ENCODE measurements at places on chromosomes 3 and 15. TPM values are rescaled to one million over a fixed set of nuclear protein-coding genes. Genes with fewer than 3 reads are reported as not detected.
A peak's percentile ranks its signal among the peaks of the same experiment; 100 is the strongest.

GRCh38 chr3:45976191-45977091 lies 19.2 kb downstream of the FYCO1 start:
- no peak for DNase-seq

DNA sequence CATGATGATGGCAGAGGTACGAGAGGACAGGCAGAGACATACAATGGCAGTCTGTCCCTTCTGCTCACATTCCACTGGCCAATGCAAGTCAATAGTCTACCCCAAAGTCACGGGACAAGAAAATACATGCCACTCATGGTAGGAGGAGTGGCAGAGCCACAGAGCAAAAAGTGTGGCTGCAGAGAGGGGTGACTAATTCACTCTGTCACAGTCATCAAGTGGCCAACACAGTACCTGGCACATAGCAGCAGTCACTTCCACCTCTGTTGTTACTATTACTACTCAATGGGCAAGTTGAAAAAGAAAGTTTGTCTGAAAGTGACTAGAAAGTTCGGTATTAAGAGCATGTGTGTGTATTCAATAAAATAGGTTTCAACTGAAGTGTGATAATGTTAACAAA lies 91.4 kb downstream of the SMAD3 start:
- no peak for DNase-seq

GRCh38 chr3:125002414-125003368 lies 53.1 kb downstream of the HEG1 start:
- DNase-seq = no peak

DNA sequence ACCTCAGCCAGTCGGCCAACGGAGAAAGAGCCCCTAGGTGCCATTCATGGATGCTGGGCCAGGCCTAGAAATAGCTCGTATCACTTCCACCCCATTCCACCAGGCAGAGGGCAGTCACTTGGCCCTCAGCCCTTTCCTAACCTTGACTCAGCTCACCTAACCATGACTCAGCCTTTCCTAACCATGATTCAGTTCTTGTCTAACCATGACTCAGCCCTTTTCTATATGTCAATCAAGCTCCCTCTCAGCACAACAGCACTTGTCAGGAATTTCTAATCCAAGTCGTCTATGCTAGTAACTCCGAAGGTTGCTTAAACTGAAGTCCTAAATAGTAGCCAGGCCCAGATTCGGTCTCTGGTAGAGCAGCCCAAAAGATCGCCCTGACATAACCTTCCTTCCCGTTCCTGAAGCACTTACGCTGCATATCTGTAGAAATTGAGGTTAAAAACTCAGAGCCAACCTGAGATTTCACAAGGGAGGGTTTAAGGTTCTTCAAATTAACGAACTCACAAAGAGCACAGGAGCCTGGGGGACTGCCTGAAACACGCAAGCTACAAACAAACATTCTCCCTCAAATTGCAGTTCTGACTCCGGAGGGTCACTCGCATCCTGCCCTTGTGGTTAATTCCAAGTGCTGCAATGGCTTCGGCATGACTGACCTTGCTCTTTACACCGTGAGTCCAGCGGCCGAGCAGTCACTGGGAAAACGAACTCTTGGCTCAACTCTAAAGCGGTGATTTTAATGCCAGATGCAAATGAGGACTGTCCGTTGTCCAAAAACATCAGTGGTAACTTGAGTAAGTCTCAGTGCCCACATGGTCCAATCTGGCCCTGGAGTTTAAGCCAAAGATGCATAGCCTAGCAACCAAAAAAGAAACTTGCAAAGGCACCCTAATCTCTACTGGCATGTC lies 99.9 kb downstream of the ADAMTS17 start:
- no peak for DNase-seq

The GPR171 gene
- not detected for total RNA-seq

The CADPS gene
- 187 TPM for total RNA-seq

GRCh38 chr3:50303013-50303815 lies at the start of gene HYAL1:
HYAL1 (minus strand) TSS chr3:50303574; CDS start chr3:50302956, 618 bp downstream.
- no peak for DNase-seq

GRCh38 chr3:71512000-71512399 lies 71.5 kb downstream of the FOXP1 start:
- DNase-seq = no peak

The GOLGA8G gene
- total RNA-seq = 0.09 TPM

DNA sequence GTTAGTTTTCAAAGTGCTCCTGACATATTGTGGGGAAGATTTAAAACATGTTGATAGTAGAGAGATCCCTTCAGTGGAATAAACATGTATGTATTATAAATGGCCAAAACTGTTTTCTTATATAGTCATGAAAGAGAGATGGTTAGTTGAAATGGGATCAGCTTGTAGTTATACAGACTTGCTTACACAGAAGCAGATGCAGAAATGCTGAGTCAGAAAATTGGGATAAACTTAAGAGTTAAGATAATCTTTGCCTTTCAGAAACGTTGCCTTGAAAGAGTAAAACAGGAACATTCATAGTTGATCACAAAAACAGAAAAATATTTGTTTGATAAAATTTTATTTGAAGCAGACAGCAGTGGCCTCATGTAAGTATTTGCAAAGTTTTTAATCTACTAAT lies 433.2 kb upstream of the BCHE start:
- no peak for DNase-seq

GRCh38 chr3:3665961-3666640 lies 133.1 kb upstream of the LRRN1 start:
- peak; percentile 55 for DNase-seq

DNA sequence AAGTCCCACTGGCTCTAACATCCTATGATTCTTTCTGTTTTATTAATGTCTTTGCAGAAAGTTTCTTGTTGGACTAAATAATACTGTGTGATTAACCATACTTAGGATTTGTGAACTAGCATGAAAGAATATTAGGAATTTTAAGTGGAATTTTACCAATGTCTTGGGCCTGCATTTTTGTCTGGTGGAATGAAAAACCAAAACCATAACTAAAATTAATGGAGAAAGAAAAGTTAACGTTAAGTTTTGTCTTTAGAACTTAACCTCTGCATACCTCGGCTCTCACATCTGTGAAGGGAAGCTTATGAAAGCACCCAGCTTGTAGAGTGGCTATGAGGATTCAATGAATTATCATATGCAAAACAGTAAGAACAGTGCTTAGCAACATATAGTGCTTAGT lies 6.5 kb downstream of the FBN1 start:
- DNase-seq = no peak

DNA sequence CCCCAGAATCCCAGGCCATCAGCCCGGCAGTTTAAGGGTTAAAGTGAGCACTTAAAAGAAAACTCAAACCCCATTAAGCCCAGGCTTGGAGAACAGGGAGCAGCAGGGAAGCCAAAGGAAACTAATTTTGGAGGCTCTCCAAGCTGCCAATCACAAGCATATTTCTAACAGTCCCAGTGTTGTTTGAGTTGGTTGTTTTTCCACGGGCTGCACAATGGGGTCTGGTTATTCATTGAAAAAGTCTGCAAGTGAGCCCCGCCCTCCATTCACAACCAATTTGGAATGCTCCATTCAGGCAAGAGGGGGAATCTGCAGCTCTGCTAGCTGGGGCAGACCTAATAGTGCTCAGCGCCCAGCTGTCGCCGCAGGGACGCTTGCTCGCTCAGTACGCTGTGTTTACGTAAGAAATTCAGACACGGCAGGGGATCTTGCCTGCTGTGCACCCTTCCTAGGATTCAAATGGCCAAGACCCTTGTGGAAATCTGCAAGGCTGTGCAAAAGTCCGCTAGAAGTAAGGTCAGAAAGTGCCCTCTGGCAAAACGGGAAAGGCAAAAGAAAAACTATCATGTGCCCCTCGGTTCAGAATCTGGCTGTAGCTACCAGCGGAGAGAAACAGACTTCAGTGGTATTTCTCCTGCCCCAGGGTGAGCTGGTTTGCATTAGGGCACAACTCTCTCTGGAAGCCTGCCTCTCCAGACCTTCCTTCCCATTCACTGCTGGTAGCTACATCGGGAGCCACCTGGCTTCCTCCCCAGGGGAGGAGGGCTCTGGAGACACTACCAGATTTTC lies 11.0 kb downstream of the ETV5 start:
- DNase-seq = peak; percentile 84

DNA sequence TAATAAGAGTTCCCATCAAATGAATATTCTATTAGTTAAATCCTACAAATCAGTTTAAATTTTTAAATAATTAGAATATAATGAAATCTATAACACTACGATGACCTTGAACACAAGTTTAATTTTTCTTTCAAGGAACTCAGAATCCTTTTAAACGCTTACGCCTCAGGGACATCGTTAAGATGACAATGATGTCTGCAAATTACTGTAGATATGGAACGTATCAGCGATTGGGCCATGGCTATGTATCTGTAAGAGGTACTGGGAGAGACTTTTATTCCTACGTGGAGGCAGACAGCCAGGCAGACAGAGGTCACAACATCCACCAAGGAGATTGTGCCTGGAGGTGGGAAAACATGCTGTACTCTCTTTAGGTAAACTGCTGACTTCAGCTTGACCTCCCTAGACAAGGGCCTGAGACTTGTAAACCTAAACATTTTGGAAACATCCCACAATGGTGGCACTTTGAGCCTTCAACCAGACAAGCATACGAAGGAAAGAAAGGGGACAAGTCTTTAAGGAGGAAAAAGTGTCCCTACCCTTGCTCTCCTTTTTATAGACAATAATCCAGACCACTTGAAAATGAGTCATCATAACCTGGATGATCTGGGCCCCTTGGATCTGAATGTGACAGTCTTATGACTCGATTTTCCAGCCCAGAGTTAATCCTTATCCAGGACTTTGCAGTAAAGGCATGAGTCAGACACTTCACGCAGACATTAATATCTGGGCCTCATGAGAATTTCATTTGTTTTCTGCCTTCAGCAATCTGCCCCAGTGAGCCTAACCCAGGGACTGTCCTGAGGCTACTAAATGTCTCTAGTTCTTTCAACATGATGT lies 6.8 kb upstream of the LDHAL6B start:
- no peak for DNase-seq

DNA sequence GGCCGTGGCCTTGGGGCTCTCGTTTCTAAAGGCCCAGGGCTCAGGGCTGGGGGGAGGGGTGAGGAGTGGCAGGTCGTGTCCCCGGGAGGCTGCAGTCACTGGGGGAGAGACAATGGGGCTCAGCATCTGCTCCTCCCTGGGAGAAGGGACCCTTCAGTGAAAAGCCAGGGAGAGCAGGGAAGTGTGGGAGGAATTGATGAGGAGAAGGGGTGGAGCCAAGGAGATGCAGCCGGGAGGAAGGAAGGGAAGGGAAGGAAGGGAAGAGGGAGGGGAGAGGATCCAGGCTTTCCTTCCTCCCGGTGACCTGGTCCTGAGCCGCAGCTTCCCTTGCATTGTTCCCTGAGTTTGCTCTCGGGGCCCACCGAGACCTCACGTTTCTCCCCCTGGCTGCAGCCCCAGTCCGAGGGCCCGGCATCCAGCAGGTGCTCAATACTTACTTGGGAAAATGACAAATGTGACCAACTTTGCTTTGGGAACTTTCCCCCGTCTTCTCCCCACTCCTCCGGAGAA lies 1.4 kb upstream of the ZNF710 start:
- no peak for DNase-seq

GRCh38 chr15:75224281-75224680 lies 22.6 kb downstream of the C15orf39 start:
- DNase-seq = no peak

The ZNF80 gene
- total RNA-seq = 0.09 TPM

- DNase-seq = peak; percentile 32
Observed at GRCh38 chr3:107969994-107970819, 120.6 kb downstream of the CD47 start.

The GPX1 gene
- 40.8 TPM for total RNA-seq

DNA sequence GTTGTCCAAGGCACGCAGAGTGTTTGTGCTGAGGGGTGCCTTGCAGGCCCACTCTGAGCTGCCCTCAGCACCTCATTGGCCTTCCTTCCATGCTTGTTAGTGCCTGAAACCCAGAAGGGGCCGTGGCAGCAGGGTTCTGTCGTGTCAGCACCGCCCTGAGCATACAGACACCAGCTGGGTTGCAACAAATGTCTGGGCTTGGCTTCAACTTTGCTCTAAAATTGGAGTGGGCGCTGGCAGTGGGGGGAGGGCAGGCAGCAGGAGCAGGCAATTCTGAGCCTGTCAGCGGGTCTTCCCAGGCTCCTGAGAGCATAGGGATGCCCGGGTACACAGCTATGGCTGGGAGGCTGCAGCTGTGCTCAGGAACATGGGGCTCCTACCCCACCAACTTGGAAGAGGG lies 464.3 kb downstream of the EPHA3 start:
- no peak for DNase-seq

DNA sequence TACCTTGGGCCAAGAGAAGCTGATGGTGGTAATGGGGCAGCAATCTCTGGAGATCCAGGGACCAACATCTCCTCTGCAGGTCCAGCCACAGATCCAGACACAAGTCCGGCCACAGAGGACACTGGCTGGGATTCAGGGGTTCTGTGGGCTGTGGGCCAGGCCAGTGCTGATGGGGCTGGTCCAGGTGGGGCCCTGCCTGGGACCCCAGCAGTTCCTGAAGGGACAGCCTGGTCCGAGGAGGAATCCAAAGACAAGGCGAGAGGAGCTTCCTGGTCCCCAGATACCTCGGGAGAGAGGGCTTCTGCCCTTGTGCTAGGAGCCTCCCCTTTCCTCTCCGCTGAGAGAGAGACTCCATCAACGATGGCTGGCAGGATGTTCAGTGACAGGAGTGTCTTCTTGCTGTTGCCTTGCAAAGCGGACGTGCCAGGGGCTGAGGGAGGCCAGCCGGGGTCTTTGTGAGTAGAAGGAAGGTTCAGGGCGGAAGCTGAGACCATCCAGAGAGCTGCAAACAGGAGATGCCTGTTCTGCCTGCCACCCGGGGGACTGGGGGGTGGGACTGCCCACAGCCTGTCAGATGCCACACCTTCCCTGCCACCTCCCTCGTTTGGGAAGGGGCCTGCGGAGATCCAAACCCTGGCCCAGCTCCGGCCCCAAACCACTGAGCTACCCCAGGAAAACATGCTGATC lies 24.5 kb upstream of the GOLGA6C start:
- DNase-seq = no peak

The CCR8 gene
- not detected for total RNA-seq

DNA sequence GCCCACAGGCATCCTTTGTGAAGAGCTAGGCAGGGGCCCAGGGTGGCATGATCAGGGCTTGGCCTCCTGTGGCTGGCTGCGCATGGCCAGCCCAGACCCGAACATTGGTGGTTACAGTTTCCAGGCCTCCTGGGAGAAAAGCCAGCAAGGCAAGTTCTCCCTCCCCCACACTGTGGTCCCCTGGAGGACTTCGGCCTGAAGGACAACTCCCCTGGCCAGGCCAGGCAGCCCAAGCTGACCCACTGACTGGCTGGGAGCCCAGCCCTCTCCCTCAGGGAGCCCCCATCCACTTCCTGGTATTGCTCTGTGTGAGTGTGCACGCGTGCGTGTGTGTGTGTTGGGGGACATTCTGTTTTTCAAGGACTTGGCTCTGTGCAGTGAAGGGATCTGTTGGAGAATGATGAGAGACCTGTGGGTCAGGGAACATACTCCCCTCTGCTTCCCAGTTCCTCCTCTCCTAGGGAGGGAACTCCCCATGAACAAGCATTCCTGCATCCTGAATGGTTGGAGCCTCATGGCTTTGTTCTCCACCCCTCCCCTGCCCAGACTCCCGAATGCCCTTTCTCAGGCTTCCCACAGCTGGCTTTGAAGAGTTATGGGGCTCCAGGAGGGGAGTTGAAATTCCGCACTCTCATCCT lies 29.5 kb downstream of the CORO2B start:
- DNase-seq = no peak

The FYCO1 gene
- 4.7 TPM for total RNA-seq

Data from cerebellum (tissue), 4 donors.